ENCODE measurements at places on chromosomes 13 and 19.

DNA sequence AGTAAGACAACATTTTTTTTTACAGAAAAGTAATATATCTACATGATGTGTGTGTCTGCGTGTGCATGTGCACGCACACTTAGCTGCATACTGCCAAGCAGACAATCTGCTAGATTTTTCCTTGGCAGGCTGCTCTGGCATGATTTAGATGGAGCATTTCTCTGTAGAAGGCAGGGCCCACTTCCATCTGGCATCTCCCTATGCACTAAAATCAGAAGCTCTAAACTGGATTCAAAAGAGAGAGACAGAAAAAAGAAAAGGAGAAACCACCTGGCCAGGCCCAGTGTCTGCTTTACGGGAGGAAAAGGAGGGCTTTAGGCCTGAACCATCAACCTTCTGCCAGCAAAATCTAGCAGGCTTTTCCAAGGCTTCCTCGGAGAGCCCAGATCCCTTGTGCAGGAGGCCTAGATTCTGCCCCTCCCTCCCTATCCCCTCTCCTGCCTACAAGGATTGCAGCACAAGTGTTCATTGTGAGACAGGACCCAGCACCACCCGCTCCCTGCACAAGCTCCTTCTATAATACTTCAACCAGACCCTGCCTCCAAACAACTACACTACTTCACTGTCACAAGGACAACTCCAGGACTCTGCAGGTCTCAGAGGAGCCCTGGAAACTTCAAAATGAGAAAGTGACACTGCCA is 99.3 kb downstream of the DOCK9 start:
- no peak for DNase-seq

DNA sequence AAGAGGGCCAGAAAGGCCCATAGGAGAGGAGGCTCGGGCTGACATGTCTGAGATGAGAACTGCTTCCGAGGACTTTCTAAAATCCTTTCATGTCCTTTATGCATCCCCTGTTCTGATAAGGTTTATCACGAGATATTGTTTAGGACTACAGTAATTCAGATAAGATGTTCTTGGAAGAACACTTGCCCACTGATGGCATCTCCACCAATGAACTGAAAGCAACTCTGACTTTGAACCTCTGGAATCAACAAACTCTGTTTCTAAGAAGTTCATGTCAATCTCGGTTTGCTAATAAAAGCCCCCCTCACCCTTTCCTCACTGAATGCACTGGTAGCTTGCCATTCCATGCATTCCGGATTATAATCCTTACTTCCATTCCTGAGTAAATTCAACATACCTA is 90.9 kb downstream of the FGF9 start:
- no peak for DNase-seq

DNA sequence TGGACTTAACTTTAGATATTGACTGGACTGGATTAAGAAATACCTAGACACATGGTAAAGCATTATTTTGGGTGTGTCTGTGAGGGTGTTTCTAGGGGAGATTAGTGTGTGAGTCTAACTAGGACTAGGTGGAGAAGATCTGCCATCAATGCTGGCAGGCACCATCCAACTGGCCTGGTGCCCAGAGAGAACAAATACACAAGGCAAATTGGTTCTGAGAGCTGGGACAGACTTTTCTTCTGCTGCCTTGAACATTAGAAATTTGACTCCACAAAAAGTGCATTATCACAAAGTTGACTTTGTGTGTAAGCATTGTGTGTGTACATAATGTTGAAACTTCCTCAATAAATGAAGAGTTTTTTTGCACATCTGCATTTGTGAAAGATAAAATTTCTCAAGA is 522.1 kb downstream of the SUCLA2 start:
- DNase-seq = no peak

DNA sequence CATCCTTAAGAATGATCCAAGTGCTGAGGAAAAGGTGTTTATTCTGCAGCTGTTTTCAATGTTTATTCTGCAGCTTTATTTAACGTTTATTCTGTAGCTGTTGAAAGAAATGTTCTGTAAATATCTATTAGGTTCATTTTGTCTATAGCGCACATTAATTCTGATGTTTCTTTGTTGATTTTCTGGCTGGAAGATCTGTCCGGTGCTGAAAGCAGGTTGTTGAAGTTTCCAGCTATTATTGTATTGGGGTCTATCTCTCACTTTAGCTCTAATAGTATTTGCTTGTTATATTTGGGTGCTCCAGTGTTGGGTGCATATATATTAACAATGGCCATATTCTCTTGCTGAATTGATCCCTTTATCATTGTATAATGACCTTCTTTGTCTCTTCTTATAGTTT is 20.2 kb downstream of the CD70 start:
- no peak for DNase-seq

Data from fibroblast of pulmonary artery (primary cell).